ENCODE measurements at places on chromosomes 5 and 9.
A peak's percentile ranks its signal among the peaks of the same experiment; 100 is the strongest.

- no peak for DNase-seq
Observed at GRCh38 chr5:102539562-102539961, 40.8 kb upstream of the SLCO6A1 start.

DNA sequence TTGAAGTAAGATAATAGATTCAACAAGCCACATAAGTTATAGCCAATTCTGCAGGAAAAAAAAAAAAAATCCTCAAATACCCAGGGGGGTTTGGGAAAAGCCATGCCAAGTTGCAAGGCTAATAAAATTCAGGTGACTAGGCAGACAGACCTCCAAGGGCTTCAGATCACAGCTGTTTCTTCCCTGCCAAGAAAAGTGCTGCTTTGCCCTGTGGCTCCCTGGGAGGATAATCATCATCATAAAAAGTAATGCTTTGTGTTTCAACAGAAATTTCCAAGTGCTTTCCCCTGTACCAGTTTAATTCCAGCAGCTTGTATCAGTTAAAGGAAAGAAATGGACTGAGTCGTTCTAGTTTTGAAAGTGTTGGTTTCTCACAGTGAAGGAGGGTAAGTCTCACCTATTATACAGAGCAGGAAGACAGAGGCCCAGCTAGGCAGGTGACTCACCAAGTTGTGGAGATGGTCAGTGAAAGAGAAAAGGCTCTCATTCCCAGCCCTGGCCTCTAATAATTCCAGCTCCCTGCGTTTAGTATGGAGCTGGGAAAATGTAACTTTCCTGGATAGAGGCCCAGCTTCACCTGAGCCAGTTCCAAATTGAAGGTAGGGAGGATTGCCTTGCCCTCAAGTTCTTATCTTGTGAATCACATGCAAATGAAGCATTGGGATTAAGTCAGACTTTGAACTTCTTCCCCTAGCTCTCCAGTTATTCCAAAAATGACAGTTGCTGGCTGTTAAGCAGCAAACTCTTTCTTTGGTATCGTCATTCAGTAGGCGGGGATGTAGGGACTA lies 263.4 kb downstream of the GRIA1 start:
- DNase-seq: no peak

DNA sequence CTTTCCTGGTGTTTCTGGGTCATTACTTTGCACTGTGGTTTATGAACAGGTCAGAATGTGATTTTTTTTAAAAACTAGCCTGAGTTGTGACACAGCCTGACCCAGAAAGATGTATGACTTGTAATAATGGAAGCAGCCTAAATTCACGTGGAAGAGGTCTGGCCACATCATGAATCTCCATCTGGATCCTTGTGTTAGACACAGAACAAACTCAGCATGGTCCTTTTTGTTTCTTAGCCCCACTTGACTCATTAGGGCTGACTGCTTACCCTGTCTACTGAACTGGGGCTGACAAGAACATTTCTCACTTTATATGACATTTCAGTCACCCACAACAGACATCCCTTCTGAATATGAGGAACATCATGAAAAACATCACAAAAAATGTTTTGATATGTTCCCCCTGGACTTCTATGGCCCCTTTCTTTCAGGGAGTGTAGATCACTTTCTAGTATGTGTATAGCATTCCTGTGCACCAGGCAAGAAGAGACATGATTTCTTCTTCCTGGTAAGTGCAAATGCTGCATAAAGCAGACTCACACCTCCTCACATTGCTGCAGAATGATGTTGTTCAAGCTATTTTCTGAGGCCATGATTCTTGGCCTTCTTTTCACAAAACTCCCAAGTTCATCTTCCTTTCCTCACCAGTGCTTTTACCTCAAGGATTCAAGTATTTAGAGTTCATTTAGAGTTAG lies 52.3 kb downstream of the ZNF622 start:
- DNase-seq: no peak

- DNase-seq: no peak
Observed at GRCh38 chr9:86966852-86967511, 19.7 kb upstream of the GAS1 start.

DNA sequence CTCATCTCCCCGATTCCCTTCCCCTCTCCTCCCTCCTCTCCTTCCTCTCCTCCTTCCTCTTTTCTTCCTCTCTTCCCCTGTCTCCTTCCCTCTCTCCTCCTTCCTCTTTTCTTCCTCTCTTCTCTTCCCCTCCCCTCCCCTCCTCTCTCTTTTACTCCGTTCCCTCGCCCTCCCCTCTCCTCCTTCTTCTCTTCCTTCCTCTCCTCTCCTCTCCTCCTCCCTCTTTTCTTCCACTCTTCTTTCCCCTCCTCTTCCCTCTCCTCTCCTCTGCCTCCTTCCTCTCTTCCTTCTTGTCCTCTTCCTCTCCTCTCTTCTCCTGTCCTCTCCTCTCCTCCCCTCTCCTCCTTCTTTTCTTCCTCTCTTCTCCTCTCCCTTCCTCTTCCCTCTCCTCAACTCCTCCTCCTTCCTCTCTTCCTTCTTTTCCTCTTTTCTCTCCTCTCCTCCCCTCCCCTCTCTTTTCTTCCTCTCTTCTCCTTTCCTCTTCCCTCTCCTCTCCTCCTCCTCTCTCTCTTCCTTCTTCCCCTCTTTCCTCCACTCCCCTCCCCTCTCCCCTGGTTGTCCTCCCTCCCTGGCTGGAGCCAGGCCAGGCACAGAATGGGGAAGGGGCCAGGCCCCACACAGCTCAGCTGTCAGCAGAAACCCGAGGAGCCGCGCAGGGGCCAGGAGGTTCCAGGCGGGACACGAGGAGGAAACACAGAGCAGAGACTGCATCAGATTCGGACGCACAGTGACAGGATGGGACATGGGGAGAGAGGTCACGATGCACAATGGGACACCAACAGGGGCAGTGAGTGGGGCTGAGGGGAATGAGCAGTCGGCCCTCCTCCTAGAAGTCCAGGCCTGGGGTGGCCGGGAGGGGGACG lies 48.0 kb downstream of the CAMK2A start:
- no peak for DNase-seq

GRCh38 chr5:87899721-87900131 lies 368.9 kb downstream of the TMEM161B start:
- no peak for DNase-seq

DNA sequence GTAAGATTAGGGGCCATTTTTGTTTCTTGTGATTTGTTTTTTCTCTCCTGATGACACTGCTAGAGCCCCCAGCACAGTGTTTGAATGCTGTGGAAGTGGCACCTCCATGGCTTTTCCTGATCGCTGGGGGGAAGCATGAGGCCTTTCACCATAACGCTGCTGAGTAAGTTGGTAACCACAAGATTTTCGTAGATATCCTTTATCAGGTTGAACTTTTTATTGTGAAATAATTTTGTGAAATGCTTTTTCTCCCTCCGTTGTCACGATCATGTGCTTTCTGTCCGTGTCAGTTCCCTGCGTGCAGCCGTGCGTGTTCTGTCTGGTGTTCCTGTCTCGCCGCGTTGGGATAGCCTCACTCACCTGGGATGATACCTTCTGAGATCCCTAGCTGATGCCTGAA lies 59.4 kb downstream of the EHMT1 start:
- no peak for DNase-seq

DNA sequence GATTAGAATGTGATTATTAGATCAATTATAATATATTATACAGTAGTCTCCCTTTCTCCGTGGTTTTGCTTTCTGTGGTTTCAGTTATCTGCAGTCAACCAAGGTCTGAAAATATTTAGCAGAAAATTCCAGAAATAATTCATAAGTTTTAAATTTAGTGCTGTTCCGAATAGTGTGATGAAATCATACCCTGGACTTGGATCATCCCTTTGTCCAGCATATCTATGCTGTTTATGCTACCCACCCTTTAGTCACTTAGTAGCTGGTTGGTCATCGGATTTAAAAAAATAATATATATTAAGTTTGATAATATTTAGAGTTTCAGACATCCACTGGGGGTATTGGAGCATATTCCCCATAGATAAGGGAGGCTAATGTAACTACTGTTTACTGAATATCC lies 19.6 kb downstream of the RMI1 start:
- no peak for DNase-seq

- no peak for DNase-seq
Observed at GRCh38 chr9:100012279-100012678, 86.5 kb downstream of the ERP44 start.

GRCh38 chr9:114908805-114909448 lies 21.5 kb downstream of the TNFSF8 start:
- no peak for DNase-seq

DNA sequence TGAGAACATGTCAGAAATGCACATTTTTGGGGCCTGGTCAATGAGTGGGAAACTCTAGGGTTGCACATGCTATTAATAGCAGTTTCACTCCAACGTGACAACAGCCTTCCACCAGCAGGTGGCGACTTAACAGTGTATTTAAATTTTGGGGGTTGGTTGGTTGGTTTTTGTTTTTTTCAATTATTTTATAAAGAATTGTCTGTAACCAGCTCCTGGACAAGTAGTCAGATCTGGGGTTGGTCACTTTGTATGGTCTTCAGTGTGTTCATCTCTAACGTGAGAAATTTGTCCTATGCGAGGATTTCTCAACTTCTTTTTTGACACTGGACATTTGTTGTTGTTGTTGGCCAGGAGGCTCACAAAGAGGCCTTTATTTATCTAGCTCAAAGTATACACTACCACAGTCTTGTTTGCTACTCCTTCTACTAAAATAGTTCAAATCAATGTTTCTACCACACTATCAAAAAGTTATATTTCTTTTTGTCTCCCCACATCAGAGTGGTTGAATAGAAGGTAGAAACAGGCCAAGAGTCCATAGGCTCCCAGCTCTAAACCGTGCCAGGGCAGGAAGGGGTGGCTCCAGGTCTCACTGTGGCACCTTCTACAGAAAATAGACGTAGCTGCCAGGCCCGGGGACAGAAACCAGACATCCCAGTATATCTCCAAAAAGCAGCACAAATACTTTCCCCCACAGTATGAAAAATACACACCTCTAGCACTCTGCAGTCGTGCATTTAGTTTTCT lies 110.4 kb downstream of the TRPM6 start:
- peak; percentile 56 for DNase-seq

GRCh38 chr5:112737070-112737462 lies 619 bp upstream of the APC start:
- DNase-seq: no peak

GRCh38 chr5:108168915-108169314 lies 213.0 kb downstream of the FBXL17 start:
- DNase-seq: no peak

DNA sequence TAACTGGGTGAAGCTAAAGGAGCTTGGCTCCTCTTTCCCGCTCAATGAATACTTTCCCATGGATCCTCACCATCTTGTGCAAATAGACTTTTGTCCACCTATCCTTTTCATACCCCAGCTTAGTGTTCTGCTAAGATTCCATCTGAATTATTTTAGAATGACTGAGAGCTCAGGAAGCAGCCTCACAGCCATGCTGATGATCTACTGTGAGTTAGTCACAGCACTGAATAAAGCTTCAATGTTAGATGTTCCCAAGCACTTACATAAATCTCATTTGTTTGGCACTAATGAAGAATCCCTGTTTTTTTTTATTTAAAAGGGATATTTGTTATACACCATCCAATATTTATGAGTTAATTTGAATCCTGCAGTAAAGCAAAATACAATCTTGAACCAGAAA lies 317.6 kb upstream of the TRPC7 start:
- no peak for DNase-seq

GRCh38 chr5:111984044-111984443 lies 227.1 kb upstream of the NREP start:
- no peak for DNase-seq

DNA sequence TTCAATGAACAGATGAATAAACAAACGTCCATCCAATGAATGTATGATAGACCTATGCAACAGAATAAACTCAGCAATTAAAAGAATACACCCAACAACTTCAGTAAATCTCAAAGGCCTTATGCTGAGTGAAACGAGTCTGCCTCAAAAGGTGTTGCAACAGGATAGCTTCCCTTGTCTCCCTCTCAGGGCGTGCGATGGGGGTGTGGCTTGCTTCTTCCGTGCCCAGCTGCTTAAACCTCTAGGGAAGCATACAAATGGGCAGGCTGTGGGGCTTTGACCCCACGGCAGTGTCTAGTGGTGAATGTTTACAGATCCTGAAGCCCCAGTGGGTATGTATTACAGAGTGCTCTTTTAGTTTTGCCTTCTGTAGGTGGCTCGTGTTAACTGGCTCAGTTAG lies 87.0 kb upstream of the CCL21 start:
- DNase-seq: no peak

DNA sequence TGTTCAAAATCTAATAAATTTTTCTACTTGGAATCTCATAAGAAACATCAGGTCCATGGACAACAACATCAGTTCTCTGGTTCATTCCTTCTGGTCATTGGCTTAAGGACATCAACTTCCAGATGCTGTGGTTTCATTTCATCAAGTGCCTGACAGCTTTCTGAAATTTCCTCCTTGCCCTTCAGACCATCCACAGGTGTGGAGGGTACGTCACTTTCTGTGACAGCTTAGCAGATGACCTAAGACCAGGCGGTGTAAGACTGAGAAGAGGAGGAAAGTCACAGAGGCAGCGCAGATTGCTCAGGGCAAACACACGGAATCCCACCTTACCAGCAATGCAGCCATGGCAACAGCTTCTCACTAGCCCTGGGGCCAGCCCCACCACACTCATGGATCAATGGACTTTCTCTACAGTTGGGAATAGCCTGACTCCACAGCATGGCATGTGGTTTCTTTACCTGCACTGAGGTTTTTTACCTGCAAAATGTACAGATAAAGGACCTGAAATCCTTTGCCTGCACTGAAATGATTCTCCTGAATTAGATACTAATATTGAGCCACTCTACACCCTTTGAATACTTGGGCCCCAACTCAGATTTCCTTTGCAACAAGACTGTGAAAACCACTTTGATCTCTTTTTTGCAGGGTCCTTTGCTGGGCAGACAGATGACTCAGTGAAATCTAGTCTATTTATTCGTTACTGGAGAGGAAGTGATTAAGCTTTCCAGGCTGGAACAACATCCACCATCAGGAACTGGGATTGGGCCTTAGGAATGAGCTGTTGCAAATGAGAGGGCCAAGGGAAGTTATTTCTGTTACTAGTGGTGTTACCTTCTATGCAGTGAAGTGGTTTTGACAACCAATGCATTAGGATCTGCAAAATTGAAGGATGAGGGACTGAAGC lies 26.9 kb downstream of the TICAM2 start:
- DNase-seq: no peak
